ENCODE measurements at places on chromosomes 5 and 9.

GRCh38 chr5:177596775-177597238 is 3.1 kb upstream of the B4GALT7 start:
- no peak for DNase-seq

DNA sequence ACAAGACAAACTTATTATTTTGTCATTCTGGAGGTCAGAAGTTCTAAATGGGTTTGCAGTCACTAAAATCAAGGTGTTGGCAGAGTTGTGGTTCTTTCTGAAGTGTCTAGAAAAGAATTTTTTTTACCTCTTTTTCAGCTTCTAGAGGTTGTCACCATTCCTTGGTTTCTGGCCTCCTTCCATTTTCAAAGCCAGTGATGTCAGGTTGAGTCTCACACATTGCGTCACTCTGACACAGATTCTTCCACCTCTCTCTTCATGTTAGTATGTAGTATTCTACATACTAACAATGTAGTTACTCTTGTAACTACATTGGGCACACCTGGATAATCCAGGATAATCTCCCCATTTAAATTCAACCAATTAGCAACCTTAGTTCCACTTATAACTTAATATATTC is 290.3 kb downstream of the RFX3 start:
- DNase-seq = no peak

DNA sequence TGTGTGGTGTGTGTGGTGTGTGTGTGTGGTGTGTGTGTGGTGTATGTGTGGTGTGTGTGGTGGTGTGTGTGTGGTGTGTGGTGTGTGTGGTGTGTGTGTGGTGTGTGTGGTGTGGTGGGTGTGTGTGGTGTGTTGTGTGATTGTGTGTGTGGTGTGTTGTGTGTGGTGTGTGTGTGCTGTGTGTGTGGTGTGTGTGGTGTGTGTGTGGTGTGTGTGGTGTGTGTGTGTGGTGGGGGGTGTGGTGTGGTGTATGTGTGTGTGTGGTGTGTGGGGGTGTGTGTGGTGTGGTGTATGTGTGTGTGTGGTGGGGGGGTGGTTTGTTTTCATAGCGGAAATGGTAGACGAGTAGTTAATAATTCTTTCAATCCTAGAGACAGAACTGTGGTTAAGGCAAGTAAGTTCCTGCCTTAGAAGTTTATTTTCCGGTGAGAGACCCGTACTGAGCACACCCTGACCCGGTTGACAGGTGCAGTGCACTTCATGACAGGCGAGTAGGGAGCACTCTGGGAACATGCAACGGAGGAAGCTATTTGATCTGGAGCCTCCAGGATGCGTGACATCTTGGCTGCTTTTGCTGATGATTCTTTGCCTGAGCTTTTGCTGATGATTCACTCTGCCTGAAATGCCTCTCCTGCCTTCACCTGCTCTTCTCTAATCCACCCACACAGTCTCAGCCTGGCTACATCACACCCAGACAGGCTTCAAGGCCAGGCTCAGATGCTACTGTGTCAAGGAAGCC is 21.7 kb upstream of the FAT2 start:
- peak; percentile 4 for DNase-seq

DNA sequence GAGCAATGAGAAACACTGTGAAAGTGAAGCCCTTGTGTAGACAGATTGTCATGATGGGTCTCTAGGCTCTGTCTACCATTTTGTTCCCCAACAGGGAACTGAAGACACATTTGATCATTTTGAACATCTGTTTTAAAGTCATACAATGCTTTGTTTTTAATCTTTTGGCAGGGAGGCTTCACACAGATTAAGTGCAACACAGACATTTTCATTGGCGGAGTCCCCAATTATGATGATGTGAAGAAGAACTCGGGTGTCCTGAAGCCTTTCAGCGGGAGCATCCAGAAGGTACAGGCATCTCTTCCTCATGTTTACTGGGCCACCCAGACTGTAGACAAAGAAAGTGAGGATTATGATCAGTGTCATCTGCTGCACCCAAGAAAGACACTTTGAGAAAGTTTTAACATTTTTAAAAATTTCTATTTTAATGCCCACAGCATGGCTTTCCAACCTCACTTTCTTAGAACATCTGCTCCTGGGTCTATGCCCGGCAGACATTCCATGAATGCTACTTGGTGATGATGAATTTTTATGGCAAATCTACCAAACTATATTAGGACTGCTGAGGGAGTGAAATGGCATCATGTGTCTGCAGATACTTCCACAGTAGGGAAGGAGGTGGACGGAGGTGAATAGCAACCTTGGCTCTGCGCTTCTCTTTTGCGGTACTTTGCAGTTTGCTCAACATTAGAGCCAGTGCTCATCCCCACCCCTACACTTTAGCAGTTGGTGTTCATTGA is 121.3 kb downstream of the LIFR start:
- no peak for DNase-seq

DNA sequence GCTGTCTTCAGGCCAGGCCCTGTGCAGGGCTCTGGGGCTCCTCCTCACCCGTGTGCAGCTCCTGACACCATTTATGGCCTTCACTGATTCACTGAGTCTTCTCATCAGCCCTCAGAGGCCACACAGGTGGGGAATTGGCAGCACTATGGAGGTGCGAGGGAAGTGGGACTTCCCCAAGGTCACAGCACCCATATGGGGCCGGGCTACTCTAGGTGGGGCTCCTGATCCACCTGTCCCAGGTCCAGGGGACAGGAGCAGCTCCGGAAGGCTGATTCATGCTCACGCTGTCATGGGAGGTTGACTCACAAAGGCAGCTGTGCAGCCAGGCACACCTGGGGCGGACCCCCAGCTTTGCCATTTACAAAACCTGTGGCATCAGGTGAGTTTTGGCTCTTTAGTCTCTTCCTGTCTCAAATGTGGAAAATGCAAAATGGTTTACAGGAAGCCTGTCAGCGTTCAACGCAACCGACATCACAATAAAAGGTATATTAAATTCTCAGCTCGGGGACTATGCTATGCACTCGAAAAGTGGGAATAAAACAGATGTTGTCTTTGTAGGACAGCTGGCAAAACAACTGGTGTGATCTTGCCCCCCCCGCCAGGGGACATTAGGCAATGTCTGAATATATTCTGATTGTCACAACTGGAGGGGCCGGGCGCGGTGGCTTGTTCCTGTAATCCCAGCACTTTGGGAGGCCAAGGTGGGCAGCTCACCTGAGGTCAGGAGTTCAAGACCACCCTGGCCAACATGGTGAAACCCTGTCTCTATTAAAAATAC is 15.0 kb downstream of the NAIF1 start:
- DNase-seq = no peak

- no peak for DNase-seq
These were observed 488.0 kb upstream of the CTNND2 start for GRCh38 chr5:12392246-12392645.

Data from stimulated activated CD4-positive, alpha-beta T cell treated with anti-CD3 and anti-CD28 coated beads, Interleukin-1b, Interleukin-23, amount 100 ng/mL, for 4 hours (primary cell).